ENCODE measurements at places on chromosomes 11 and 22.
A peak's percentile ranks its signal among the peaks of the same experiment; 100 is the strongest.

DNA sequence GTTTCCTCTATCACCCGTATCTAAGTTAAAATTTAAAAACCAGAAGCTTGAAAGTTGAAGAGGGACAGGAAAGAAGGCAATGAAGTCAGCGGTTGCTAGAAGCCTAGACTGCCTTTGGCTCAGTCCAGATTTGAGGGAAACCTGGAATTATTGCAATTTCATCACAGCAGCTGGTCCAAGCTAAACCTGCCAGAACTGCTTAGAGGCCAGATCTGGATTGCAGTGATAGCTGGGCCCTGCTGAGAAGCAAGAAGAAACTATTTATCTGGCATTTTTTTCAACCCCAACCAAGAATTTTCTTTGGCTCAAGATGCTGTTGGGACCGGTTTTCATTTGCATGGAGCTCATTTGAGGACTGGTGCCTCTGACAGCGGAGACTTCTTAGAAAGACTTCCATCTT, 121.5 kb upstream of the TEAD1 start:
- DNase-seq: no peak

- no peak for DNase-seq
Observed at GRCh38 chr22:28914201-28914600, 30.8 kb downstream of the ZNRF3 start.

- no peak for DNase-seq
Observed at GRCh38 chr22:43257549-43257948, 70.6 kb upstream of the TTLL12 start.

GRCh38 chr22:44648821-44649565, 53.0 kb upstream of the PRR5 start:
- no peak for DNase-seq

DNA sequence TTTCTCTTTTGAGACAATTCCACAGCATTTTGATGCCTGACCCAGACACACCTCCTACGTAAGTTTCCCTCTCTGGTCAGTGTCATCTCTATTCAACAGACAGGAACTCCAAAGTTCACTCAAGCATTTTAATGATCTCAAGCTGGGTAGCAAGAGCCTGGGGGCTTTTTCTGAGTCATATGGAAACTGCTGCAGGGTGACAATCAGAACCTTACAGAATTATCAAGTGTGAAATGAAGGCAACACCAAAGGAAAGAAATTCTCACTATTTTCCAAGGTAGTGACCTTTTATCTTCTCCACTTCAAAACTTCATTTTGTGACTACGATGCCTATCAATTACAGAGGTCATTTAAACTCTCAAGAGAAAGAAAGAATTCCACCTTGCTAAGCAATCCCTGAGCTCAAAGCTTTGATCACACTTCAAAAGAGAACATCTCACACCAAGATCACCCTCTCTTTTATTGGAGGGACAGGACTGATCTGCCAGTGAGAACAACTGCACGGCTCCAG, 229.0 kb upstream of the ZC3H12C start:
- DNase-seq: no peak

DNA sequence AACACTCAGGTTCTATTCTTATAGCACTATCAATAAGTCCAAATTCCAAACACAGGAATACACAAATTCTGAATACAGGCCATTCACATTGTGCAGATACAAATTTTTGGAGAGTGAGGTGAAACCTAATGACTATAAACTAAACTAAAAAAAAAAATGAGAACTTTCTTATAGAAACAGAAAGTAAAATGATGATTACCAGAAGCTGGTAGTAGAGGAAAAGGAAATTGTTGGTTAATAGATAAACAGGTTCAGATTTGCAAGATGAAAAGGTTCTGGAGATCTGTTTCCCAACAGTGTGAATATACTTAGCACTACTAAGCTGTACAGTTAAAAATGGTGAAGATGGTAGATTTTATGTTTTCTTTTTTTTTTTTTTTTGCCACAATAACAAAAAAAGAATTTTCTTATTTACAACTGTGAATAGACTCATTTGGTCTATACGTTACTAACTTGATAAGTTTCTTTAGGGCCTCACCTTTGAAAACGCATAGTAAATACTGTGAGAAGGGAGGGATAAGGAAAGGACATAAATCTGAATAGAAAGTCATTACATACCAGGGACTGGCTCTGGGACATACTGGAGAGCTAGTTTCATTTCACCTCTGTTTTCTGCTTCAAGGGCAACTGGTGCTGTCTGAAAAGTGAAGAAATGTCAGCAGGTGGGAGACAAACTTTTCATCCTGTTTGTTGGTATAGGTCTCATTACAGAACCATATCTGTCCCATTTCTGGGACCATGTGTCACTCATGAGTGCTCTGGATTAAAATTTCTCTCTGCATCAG, 14.2 kb upstream of the CCDC89 start:
- DNase-seq: no peak

- DNase-seq: peak; percentile 78
Observed at GRCh38 chr11:124758355-124759265, 3.5 kb downstream of the ESAM start.
